ENCODE measurements at places on chromosomes 11 and 22. TPM values are rescaled to one million over a fixed set of nuclear protein-coding genes. Genes with fewer than 3 reads are reported as not detected.

Gene FREY1
- 0.99 TPM for total RNA-seq

Gene VSIG10L2
- total RNA-seq = not detected

Gene KCNK4
- not detected for total RNA-seq

Gene CASP1
- total RNA-seq = not detected

All from neural progenitor cell (in vitro differentiated cells).